ENCODE measurements at places on chromosomes 3 and 15.

DNA sequence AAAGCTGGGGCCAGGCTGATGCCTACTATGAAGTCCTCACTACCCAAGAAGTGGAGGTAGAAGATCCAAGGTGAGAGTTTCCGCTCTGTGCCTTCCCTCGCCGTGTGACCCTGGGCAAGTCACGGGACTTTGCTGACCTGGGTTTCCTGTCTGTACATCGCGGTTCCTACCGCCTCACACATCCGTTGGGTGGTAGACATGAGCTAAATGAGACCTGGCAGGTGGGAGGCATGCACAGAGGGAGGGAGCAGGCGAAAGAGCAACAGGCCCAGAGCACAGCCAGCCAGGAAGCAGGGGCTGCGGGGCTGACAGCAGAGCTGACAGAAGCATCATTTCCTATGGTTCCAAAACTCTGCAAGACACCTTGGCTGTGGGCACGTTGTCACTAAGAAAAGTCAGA, 157.3 kb upstream of the BHLHE40 start:
- H3K4me1 ChIP-seq = peaks cover 7% of the 10 kb centered on the region
- no peaks in the 10 kb centered on the region for H3K27me3 ChIP-seq
- no peak overlapping the region for H3K27ac ChIP-seq
- peaks cover 39% of the 10 kb centered on the region for H3K36me3 ChIP-seq

DNA sequence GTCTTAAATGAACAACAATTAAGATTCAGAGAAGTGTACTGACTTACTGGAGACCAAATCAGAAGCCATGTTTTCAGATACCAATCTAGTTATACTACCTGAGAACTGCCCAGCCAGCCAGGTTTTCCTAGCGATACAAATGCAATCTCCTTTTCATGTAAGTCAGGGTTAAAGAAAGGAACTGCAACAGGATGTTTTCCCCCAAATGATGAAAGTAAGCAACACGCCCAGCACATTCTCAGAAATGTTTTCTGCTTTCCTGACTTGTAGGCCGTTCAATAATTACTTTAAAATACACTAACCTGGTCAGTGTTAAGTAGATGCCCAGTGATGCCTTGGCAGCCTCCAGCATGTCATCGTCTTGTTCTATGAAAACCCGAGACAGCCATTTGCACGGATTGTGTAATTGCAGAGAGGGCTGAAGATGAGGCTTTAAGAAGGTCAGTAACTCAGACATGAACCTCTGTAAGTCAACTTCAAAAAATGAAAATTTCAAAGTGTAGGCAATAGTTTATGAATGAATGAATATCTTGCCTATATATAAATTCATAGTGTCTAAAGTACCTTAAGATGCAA, 30.3 kb downstream of the LINS1 start:
- H3K27ac ChIP-seq = no peak overlapping the region
- H3K4me3 ChIP-seq = no peak overlapping the region
- DNase-seq = no peak
- no peaks in the 10 kb centered on the region for H3K4me1 ChIP-seq
- no peaks in the 10 kb centered on the region for H3K36me3 ChIP-seq

- H3K4me3 ChIP-seq = no peak overlapping the region
- no peaks in the 10 kb centered on the region for H3K4me1 ChIP-seq
- H3K27me3 ChIP-seq = no peaks in the 10 kb centered on the region
- no peak for DNase-seq
- no peak overlapping the region for H3K27ac ChIP-seq
Observed at GRCh38 chr15:80866936-80867335, 87.8 kb downstream of the CEMIP start.

GRCh38 chr3:134001251-134001650, 28.5 kb downstream of the SLCO2A1 start:
- no peaks in the 10 kb centered on the region for H3K4me1 ChIP-seq
- no peak overlapping the region for H3K27ac ChIP-seq

GRCh38 chr3:72657666-72658065, 190.6 kb downstream of the SHQ1 start:
- peaks cover 17% of the 10 kb centered on the region for H3K27me3 ChIP-seq
- no peaks in the 10 kb centered on the region for H3K36me3 ChIP-seq
- H3K4me3 ChIP-seq = no peak overlapping the region

DNA sequence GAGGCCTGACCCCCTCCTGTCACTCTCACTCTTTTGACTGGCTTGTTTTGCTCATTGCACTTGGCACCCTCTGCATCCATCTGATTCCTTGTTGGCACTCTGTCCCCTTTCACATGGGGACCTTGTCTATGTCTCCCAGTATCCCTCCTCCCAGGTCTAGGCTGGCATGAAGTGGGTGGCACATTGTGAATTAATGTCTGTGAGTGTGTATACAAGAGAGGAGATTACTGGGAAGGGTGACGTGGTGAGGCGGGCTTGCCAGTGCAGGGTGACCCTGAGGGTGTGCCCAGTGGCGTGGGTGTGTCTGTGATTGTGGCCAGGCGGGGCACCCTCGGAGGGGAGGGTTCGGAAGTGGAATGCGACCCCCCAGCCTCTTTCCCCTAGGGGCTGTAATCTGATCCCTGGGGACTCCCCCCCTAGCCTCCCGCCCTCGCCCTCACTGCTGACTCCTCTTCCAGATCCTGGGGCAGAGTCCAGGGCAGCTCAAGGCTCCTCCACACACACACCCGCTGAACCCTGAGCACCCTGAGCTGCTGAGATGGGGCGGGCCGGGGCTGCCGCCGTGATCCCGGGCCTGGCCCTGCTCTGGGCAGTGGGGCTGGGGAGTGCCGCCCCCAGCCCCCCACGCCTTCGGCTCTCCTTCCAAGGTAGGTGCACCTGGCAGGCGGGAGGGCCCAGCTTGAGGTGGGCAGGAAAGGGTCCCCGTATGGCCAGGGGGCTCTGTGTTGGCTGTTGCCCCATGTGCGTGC, at the start of gene SEMA3B:
Gene SEMA3B, plus strand, starts transcription at position 445 of the 749 bp plus-strand sequence. Its CDS starts 94 bp downstream, at position 539.
- H3K36me3 ChIP-seq = no peaks in the 10 kb centered on the region
- peak within 1 kb of the TSS; percentile 59 for H3K4me3 ChIP-seq
- no peaks in the 10 kb centered on the region for H3K27me3 ChIP-seq
- peak within 1 kb of the TSS; percentile 93 for H3K27ac ChIP-seq
- H3K4me1 ChIP-seq = peaks cover 30% of the 10 kb centered on the region

DNA sequence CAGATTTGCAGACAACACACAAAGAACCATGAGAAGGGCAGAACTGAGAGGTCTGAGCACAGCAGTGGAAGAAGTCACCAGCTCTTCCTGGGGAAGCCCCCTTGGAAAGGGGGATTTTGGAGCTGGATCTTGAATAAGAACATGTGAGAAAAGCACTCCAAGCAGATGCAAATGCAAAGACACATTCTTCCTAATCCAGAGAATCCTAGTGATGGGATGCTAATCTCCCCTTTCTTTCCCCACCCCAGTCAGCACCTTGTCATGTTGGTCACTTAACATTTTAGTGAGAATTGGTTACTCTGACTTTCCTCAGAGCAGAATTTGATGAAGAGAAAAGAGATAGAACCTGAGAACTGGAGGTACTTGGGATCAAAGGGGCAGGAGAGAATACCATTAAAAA, 148.5 kb downstream of the SSR3 start:
- no peaks in the 10 kb centered on the region for H3K4me1 ChIP-seq
- no peak overlapping the region for H3K4me3 ChIP-seq
- no peaks in the 10 kb centered on the region for H3K27me3 ChIP-seq

GRCh38 chr15:64622410-64623260, 152.8 kb downstream of the RBPMS2 start:
- DNase-seq = no peak
- no peaks in the 10 kb centered on the region for H3K4me1 ChIP-seq
- H3K36me3 ChIP-seq = peaks cover 14% of the 10 kb centered on the region
- no peaks in the 10 kb centered on the region for H3K27me3 ChIP-seq
- no peak overlapping the region for H3K4me3 ChIP-seq

GRCh38 chr3:104088738-104089137, 1278.0 kb upstream of the ALCAM start:
- H3K36me3 ChIP-seq = no peaks in the 10 kb centered on the region
- no peak overlapping the region for H3K27ac ChIP-seq
- no peak for DNase-seq
- H3K27me3 ChIP-seq = no peaks in the 10 kb centered on the region
- H3K4me1 ChIP-seq = no peaks in the 10 kb centered on the region

DNA sequence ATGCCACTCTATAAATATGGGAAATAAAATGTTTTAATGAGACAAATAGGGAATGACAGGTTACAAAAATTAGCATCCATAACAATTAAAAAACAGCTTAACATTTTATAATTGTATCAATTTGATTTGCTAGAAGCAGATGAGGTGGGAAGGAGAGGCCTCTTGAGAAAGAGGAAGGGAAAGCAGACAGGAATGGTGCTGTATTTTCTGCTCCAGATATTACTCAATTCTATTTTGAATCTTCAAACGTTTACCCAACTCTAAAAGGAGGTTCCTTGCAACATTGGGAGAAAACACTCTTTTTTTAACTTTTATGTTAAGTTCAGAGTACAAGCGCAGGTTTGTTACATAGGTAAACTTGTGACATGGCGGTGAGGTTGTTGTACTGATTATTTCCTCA, 44.9 kb upstream of the ALDH1A3 start:
- no peak for DNase-seq
- no peak overlapping the region for H3K4me3 ChIP-seq
- no peaks in the 10 kb centered on the region for H3K4me1 ChIP-seq
- no peak overlapping the region for H3K27ac ChIP-seq

- peaks cover 4% of the 10 kb centered on the region for H3K27me3 ChIP-seq
Observed at GRCh38 chr3:141699324-141699723, 38.8 kb upstream of the RNF7 start.

DNA sequence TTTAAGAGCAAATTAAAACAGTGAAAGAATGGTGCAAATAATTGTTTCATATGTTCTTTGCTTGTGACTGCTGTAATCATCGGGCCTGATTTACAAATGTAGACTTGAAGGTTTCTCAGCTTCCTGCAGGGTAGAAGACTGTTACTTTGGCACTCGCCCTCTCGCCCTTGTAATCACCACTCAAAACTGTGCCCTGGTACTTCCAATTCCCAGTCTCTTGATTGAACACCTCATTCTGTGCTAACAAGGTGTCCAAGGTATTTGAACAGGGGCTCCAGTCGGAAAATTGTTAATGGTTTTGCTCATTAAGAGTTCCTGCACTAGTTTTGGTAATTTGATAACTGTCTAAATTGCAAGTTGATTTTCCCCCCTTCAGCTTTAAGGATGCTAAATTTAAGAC, 209.5 kb downstream of the ZIC1 start:
- no peak overlapping the region for H3K27ac ChIP-seq
- H3K27me3 ChIP-seq = no peaks in the 10 kb centered on the region
- no peak for DNase-seq
- no peak overlapping the region for H3K4me3 ChIP-seq
- no peaks in the 10 kb centered on the region for H3K36me3 ChIP-seq
- no peaks in the 10 kb centered on the region for H3K4me1 ChIP-seq

DNA sequence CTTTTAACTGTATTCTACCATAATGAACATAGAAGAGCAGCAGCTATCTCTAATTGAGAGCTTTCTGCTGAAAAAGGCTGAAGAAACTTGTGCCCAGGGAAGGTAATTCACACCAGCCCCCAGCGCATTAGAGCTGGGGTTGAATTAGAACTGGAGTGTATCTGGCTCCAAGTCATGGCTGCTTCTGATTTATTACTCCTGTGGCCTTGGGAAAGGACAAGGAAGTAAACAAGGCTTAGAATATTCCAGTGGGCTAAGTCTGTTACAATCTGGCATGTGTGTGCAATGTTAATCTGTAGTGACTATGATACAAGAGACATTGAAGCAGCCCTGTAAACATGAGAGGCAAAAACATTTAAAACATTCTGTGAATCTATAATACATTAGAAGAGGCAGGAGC, 18.1 kb downstream of the CPA3 start:
- H3K27me3 ChIP-seq = no peaks in the 10 kb centered on the region
- H3K36me3 ChIP-seq = no peaks in the 10 kb centered on the region
- H3K4me1 ChIP-seq = no peaks in the 10 kb centered on the region
- no peak overlapping the region for H3K27ac ChIP-seq
- no peak overlapping the region for H3K4me3 ChIP-seq
- no peak for DNase-seq

DNA sequence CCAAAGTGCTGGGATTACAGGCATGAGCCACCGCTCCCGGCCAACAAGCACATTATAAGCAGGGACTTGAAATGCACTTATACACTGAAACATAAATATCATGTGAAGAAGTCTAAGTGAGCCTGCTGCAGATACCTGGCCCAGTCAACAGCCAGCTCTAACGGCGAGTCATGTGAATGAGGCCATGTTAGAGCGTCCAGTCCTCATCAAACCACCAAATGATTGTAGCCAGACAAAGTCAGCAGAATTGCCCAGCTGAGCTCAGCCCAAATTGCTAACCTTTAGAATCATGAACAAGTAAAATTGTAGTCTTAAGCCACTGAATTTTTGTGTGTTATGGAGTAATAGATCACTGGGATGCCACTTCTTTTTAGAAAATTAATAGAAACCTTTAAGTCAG, 37.8 kb upstream of the UACA start:
- H3K4me1 ChIP-seq = peaks cover 28% of the 10 kb centered on the region
- H3K4me3 ChIP-seq = no peak overlapping the region
- DNase-seq = no peak
- H3K27me3 ChIP-seq = no peaks in the 10 kb centered on the region
- no peaks in the 10 kb centered on the region for H3K36me3 ChIP-seq

- peaks cover 15% of the 10 kb centered on the region for H3K4me1 ChIP-seq
- H3K27ac ChIP-seq = peak overlapping the region; percentile 24
- no peak overlapping the region for H3K4me3 ChIP-seq
- no peak for DNase-seq
Observed at GRCh38 chr15:48451736-48452135, 120.5 kb downstream of the DUT start.

DNA sequence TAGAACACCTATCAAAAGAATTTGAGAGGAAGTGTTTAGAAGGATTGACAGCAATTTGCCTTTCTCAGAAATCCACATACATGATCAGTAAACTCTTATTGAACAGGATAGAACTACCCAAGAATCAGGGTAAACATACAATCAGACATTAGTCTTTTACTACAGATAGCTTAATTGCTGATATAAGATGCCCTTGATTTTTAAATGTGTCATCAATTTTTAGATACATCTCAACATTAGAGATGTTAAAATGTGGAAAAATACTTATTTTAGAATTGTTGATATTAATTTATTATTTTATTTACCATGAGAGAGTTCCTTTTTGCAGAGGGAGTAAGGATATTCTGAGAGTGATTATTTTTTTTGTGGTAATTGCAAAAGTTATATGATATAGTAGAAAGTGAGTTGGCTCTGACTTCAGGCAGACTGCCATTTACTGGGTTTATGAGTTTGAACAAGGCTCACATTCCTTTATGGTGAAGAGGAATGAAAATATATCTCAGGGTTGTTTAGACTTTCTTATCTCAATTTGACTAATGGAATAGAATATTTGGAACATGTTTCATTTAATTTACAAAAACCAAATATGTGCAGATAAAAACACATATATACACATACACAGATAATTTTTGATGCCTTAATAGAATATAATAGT, 302.8 kb upstream of the GOLIM4 start:
- no peak overlapping the region for H3K4me3 ChIP-seq
- DNase-seq = no peak
- H3K36me3 ChIP-seq = no peaks in the 10 kb centered on the region

GRCh38 chr3:153976891-153977554, 144.2 kb upstream of the ARHGEF26 start:
- DNase-seq = no peak
- no peaks in the 10 kb centered on the region for H3K36me3 ChIP-seq
- peaks cover 10% of the 10 kb centered on the region for H3K4me1 ChIP-seq
- no peak overlapping the region for H3K27ac ChIP-seq
- no peaks in the 10 kb centered on the region for H3K27me3 ChIP-seq

Data from heart left ventricle (tissue), 16 donors.